ENCODE measurements at places on chromosomes 11 and 22. TPM values are rescaled to one million over a fixed set of nuclear protein-coding genes. Genes with fewer than 3 reads are reported as not detected.

Gene FAM181B
- total RNA-seq: 0.02 TPM

Gene RFPL1
- total RNA-seq: not detected

Gene SLC25A22
- 26.5 TPM for total RNA-seq

Gene GPHA2
- total RNA-seq: not detected

Gene MS4A6E
- 25.8 TPM for total RNA-seq

Gene GAL
- total RNA-seq: not detected

All from M059J (cell line).